Prostate gland (tissue), 2 donors: ENCODE measurements at places on chromosomes 16 and 17. TPM values are rescaled to one million over a fixed set of nuclear protein-coding genes. Genes with fewer than 3 reads are reported as not detected.

DNA sequence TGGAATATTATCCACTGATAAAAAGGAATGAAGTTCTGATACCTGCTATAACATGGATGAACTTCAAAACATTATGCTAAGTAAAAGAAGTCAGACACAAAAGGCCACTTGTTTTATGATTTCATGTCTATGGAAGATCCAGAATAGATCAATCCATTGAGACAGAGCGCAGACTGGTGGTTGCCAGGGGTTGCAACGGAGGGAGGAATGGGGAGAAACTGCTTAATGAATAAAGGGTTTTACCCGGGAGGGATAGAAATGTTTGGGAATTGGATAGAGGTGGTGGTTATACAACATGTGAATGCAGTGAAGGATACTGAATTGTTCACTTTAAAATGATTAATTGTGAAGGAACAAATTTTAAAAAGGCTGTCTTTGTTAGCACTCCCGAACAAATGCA is 30.2 kb downstream of the WDR59 start:
- no peak for DNase-seq
- no peaks in the 10 kb centered on the region for H3K36me3 ChIP-seq
- H3K4me3 ChIP-seq: no peak overlapping the region
- H3K4me1 ChIP-seq: no peaks in the 10 kb centered on the region

DNA sequence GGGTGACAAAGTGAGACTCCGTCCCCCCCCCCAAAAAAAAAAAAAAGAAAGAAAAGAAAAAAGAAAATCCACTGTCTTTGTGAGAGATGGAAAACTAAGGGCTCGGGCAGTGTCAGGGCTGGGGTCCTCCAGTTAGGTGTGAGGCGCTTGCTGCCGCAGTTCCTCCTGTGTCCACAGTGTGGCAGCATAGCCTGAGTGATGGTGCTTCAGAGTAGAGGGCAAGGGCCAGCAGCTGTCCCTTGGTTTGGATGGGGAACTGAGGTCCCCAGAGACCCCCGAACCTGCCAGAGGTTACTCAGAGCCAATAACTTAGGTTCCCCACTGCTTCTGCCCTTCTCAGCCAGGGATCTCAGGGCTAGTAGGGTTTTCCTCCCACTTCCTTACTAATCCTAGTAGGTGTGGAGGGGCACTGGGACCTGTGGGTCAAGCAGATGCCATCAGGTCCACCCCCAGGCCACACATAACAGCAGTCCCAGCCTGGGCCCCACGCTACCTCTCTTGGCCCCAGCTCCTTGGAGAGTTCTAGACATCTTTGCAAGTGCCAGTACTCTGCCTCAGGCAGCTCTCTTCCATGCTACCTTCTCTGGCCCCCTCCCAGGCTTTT is 7.9 kb upstream of the LLGL1 start:
- no peak overlapping the region for H3K27ac ChIP-seq
- no peaks in the 10 kb centered on the region for H3K4me1 ChIP-seq
- H3K36me3 ChIP-seq: no peaks in the 10 kb centered on the region
- no peaks in the 10 kb centered on the region for H3K27me3 ChIP-seq

DNA sequence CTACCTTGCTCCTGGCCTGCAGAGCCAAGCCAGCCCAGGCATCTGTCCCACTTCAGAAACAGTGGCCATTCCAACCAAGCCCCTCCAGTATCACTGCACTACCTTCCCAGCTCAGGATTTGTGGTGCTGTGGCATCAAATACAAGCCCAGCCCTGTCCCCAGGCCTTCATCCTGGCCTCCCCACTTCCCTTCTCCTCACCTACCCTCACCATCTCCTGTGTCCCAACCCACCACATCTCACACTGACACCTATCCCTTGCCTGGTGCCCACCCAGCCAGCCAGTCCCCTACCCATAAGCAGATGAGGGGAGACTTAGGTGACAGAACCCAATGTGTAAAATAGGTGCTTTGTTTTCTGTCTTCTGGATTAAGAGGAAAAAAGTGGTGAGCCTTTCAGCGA is 66.0 kb upstream of the CDH5 start:
- no peaks in the 10 kb centered on the region for H3K4me1 ChIP-seq
- no peaks in the 10 kb centered on the region for H3K36me3 ChIP-seq

DNA sequence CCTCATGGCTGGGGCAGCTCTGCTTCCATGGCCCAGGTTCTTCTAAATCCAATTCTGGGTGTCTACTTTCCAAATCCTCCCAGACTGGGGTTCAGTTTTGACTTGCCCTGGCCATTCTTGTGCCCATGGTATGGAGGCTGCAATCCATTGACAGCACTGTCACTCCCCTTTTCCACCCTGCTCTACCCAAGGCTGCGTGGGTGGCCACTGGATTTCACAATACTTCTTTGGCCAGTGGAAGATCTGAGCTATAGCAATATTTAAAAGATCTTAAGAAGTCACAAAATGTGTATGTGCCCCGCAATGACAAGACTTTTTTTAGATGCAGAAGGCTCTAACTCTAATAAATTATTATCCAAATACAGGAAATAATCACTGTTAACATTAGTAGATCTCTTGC is 329.4 kb upstream of the CCL2 start:
- no peak overlapping the region for H3K4me3 ChIP-seq
- H3K36me3 ChIP-seq: no peaks in the 10 kb centered on the region
- no peaks in the 10 kb centered on the region for H3K4me1 ChIP-seq
- no peak overlapping the region for H3K27ac ChIP-seq
- H3K27me3 ChIP-seq: no peaks in the 10 kb centered on the region

- no peak for DNase-seq
- no peaks in the 10 kb centered on the region for H3K27me3 ChIP-seq
- H3K4me3 ChIP-seq: peak overlapping the region; percentile 35
- peak overlapping the region; percentile 61 for H3K27ac ChIP-seq
- H3K36me3 ChIP-seq: no peaks in the 10 kb centered on the region
- no peaks in the 10 kb centered on the region for H3K4me1 ChIP-seq
Observed at GRCh38 chr17:19579867-19580565, 46.4 kb downstream of the SLC47A1 start.

- H3K27me3 ChIP-seq: no peaks in the 10 kb centered on the region
Observed at GRCh38 chr16:78552106-78552675, 452.7 kb downstream of the WWOX start.

Gene LRRC75A
- 5.2 TPM for total RNA-seq

Gene PTX4
- not detected for total RNA-seq

Gene SLC5A10
- total RNA-seq: not detected

Gene IL34
- total RNA-seq: 16.6 TPM
